ENCODE measurements at places on chromosomes 2 and 18.

DNA sequence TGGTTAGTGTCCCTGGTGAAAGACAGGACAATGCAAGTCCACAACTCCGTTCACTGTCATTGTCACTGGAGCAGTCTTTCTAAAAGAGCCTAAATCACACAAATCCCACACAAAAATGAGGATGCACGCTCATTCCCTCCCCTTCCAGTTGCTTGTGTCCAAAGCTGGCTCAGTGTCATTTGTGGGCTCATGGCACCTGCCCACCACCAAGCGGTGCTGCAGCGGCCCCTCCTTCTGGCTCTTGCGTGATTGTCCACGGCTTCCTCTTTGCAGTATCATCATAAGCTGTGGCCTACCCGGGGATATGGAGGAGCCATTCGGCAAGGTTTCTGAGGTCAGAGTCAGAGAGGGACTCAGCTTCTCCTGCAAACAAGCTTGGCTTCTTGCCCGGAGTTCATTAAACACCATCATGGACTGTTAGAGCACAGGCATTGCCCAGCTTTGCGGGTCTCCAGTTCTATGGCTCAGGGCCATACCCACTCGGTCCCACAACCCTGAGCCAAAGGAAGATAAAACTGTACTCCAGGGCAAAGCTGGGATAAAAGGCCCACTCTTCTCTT, 179.4 kb upstream of the AGAP1 start:
- DNase-seq, result no peak

DNA sequence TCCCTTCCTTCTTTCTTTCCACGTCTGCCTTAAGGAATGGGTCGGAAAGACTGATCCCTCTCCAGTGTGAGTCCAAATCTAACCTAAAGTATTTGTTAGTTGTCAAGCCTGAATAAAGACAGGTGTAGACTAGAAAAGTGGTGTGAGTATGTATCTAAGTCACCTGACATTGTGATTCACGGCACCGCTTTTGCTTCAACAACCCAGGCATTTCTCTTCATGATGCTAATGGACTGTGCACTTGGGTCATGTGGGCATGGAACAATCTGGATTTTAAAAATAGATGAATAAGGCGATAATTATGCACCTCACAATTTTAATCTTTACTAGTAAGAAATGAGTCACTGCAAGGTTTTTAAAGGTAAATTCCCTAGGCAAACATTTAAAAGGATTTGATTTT, 107.5 kb downstream of the LIPG start:
- no peak for DNase-seq

DNA sequence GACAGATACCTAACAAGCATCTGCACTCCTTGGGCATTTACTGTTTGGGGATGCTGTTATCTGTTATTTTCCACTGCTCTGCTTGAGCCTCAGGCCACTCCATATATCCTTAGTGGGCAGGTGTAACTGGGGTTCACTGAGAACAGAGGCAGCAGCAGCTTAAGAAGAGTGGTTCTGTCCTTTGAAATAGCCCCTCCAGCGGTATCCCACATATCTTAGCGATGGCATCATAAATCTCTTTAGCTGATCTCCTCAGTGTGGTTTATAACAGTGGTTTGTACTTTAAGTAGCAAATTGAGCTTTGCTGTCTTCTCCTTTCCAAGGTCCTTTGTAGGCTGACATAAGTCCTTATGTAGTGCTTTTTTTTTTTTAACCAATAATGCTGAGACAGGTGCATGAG, 79.7 kb upstream of the RPRM start:
- DNase-seq, result no peak

DNA sequence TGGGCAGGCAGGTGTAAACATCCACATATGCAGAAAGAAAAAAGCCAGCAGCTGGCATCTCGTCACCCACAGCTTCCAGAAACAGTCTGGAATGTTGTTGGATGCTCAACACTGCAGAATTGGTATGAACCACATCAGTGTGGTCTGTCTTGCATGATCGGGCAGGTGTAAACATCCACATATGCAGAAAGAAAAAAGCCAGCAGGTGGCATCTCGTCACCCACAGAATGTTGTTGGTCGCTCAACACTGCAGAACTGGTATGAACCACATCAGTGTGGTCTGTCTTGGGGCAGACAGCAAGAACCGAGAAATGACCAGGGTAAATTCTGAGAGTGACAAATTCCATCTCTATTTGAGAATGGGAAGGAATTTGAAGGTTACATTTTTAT, 39.6 kb downstream of the DOCK10 start:
- no peak for DNase-seq

- no peak for DNase-seq
Observed at GRCh38 chr2:8684540-8684877, 2.7 kb downstream of the ID2 start.

GRCh38 chr2:207983641-207984042, 41.7 kb downstream of the PLEKHM3 start:
- no peak for DNase-seq
